Osteocyte (in vitro differentiated cells): ENCODE measurements at places on chromosomes 5 and 9. TPM values are rescaled to one million over a fixed set of nuclear protein-coding genes. Genes with fewer than 3 reads are reported as not detected.

Gene SHISAL2B
- not detected in 2 replicates for total RNA-seq

Gene TPM2
- total RNA-seq = 476 and 515 TPM in 2 replicates

Gene CDX1
- total RNA-seq = 0.71 and 1.0 TPM in 2 replicates

DNA sequence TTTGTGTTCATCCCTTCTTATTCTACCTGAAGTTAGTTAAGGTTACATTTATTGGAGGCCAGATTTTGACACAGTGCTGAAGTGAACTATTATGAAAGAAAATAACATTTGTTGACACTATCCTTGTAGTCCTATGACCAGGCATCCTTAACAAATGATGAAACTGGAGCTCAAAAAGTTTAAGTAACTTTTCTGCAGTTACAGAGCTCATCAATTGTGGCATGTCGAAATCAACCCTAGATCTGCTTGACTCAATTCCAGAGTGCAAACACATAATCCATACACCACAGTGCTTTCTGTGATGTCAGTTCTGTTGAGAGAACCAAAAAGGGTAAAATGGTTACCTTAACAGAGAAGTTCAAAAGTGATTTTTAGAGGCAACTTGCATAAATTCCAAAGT lies 28.6 kb downstream of the KCNN2 start:
- DNase-seq = no peak
- H3K27ac ChIP-seq = no peak overlapping the region
- H3K4me1 ChIP-seq = peaks cover 2% of the 10 kb centered on the region
- H3K27me3 ChIP-seq = peaks cover 2% of the 10 kb centered on the region
- H3K4me3 ChIP-seq = no peak overlapping the region

- peaks cover 41% of the 10 kb centered on the region for H3K27me3 ChIP-seq
- H3K27ac ChIP-seq = no peak overlapping the region
- H3K36me3 ChIP-seq = peaks cover 2% of the 10 kb centered on the region
- peaks cover 9% of the 10 kb centered on the region for H3K4me1 ChIP-seq
Measured at GRCh38 chr5:51373880-51374523, 9.2 kb upstream of the ISL1 start.

Gene PITX1
- 0.13 TPM in 1 of 2 replicates, not detected in the other for total RNA-seq

- no peak for DNase-seq
- H3K36me3 ChIP-seq = no peaks in the 10 kb centered on the region
- H3K27ac ChIP-seq = no peak overlapping the region
Measured at GRCh38 chr5:134100283-134101091, 14.0 kb upstream of the TCF7 start.

Gene GAS1
- 304 and 307 TPM in 2 replicates for total RNA-seq

Gene BHMT2
- total RNA-seq = not detected in 2 replicates

DNA sequence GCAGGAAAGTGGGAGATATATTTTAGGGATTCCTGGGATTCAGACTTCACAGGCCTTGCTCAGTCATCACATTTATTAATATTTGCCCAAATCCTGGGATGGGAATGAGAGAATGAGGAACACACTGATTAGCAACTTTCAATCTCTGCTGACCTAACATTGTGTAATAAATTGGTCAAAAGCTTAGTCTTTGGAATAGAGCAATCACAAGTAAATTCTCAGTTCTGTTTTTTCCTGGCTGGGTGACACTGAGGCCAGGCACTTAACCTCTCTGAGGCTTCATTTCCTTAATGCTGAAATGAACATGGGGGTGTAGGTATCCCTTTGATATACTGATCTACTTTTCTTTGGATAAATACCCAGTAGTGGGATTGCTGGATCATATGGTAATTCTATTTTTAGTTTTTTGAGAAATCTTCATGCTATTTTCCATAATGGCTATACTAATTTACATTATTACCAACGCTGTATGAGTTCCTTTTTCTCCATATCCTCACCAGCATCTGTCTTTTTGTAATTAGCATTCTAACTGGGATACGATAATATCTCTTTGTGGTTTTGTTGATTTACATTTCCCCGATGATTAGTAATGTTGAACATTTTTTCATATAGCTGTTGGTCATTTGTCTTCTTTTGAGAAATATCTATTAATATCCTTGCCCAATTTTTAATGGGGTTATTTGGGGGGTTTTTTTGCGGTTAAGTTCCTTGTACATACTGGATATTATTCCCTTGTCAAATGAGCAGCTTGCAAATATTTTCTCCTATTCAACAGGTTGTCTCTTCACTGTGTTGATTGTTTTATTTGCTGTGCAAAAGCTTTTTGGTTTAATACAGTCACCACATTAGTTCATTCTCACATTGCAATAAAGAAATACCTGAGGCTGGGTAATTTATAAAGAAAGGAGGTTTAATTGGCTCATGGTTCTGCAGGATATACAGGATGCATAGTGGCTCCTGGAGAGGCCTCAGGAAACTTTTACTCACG lies 36.8 kb upstream of the NIPBL start:
- no peak overlapping the region for H3K27ac ChIP-seq
- DNase-seq = no peak
- H3K27me3 ChIP-seq = peaks cover 53% of the 10 kb centered on the region
- no peaks in the 10 kb centered on the region for H3K36me3 ChIP-seq

Gene CHD1
- 28.3 and 32.6 TPM in 2 replicates for total RNA-seq

- no peak for DNase-seq
- no peaks in the 10 kb centered on the region for H3K4me1 ChIP-seq
- H3K27me3 ChIP-seq = no peaks in the 10 kb centered on the region
- H3K4me3 ChIP-seq = no peak overlapping the region
- no peaks in the 10 kb centered on the region for H3K36me3 ChIP-seq
- no peak overlapping the region for H3K27ac ChIP-seq
Measured at GRCh38 chr9:89470224-89470839, 27.6 kb downstream of the SEMA4D start.

DNA sequence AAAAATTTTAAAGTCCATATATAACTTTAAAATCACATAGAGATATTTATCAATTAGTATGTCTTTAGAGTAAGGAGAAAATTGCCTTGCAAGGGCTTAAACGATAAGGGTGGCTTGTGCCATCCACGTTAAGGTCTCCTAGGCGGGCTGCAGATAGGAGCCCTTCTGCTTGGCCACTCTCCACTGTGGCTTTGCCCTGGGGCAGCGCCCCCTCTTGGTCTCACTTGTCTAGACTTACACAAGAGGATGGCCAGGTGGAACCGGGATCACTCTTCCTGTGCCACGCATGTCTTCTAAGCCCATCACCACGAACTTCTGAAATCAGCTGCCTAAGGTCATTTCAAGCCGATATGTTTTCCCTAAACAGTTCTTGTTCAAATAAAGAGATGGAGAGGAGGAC lies 2.9 kb downstream of the FPGS start:
- H3K27ac ChIP-seq = no peak overlapping the region
- peaks cover 13% of the 10 kb centered on the region for H3K36me3 ChIP-seq
- H3K4me1 ChIP-seq = peaks cover 28% of the 10 kb centered on the region
- no peak overlapping the region for H3K4me3 ChIP-seq
- no peaks in the 10 kb centered on the region for H3K27me3 ChIP-seq

DNA sequence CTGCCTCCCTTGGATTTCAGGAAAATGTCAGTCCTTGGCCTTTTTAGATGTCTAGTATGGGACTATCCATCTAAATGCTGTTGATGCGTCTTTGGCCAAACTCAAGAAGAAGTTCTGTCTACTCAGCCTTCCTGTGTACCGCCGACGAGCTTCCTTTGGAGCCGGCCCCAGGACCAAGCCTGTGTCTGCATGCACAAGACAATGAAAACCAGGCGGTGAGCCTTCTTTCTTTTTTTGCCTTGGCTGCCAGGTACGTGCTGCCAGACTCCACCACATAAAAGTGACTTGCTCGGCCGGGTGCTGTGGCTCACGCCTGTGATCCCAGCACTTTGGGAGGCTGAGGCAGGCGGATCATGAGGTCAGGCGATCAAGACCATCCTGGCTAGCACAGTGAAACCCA lies 6.0 kb upstream of the NEURL1B start:
- H3K4me1 ChIP-seq = peaks cover 2% of the 10 kb centered on the region
- no peak for DNase-seq
- H3K36me3 ChIP-seq = no peaks in the 10 kb centered on the region
- H3K27ac ChIP-seq = no peak overlapping the region

GRCh38 chr9:108057421-108058134 lies 568.0 kb upstream of the KLF4 start:
- DNase-seq = no peak
- peaks cover 47% of the 10 kb centered on the region for H3K4me1 ChIP-seq
- H3K27ac ChIP-seq = peak overlapping the region; percentile 33
- H3K27me3 ChIP-seq = no peaks in the 10 kb centered on the region

- H3K4me3 ChIP-seq = no peak overlapping the region
- no peaks in the 10 kb centered on the region for H3K36me3 ChIP-seq
- peaks cover 68% of the 10 kb centered on the region for H3K27me3 ChIP-seq
- no peaks in the 10 kb centered on the region for H3K4me1 ChIP-seq
Measured at GRCh38 chr9:113785334-113785733, 90.8 kb upstream of the ZNF618 start.

- no peaks in the 10 kb centered on the region for H3K4me1 ChIP-seq
- H3K27ac ChIP-seq = no peak overlapping the region
- no peak for DNase-seq
- H3K4me3 ChIP-seq = no peak overlapping the region
Measured at GRCh38 chr9:134839455-134840125, 41.0 kb upstream of the FCN2 start.

GRCh38 chr5:122501089-122501435 lies 189.0 kb downstream of the SNCAIP start:
- peaks cover 12% of the 10 kb centered on the region for H3K27me3 ChIP-seq
- peak overlapping the region; percentile 89 for H3K27ac ChIP-seq
- no peak for DNase-seq
- peaks cover 26% of the 10 kb centered on the region for H3K4me1 ChIP-seq
- H3K4me3 ChIP-seq = peak overlapping the region; percentile 67

DNA sequence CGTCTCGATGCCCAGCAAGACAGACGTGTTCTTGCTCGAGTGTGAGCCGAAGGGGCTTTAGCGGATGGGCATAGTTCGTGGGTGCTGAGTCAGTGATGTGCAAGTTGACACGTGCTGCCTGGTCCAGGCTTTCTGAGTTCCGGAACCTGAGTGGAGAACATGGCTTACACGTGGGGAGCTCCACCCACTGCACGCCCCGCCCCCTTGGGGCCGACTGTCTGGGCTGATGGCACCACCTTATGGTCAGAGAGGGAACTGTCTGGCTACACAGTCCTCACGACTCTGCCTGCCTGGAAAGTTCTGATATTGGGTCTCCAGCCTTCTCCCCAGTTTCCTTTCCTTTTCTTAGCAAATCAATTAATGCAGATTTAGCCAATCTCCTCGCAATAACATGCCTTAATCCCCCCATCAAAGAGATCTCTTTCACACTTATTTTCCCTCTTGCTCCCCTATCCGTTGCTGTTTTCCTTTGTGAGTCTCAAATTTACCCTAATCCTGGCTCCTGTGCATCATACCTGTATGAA lies 3.8 kb upstream of the STC2 start:
- peak overlapping the region; percentile 89 for H3K27ac ChIP-seq
- H3K27me3 ChIP-seq = no peaks in the 10 kb centered on the region
- H3K36me3 ChIP-seq = peaks cover 6% of the 10 kb centered on the region

- H3K27ac ChIP-seq = peak overlapping the region; percentile 38
- no peak for DNase-seq
- H3K36me3 ChIP-seq = no peaks in the 10 kb centered on the region
Measured at GRCh38 chr9:137412431-137412830, 10.5 kb downstream of the EXD3 start.

GRCh38 chr9:84137968-84138367 lies 157.4 kb downstream of the RMI1 start:
- H3K4me3 ChIP-seq = no peak overlapping the region
- no peak for DNase-seq
- peaks cover 24% of the 10 kb centered on the region for H3K4me1 ChIP-seq
- H3K27ac ChIP-seq = no peak overlapping the region
- H3K27me3 ChIP-seq = peaks cover 57% of the 10 kb centered on the region

Gene NME5
- total RNA-seq = 1.7 and 2.4 TPM in 2 replicates

Gene FAM153A
- not detected in 2 replicates for total RNA-seq

Gene GDF9
- 0.30 and 0.50 TPM in 2 replicates for total RNA-seq

DNA sequence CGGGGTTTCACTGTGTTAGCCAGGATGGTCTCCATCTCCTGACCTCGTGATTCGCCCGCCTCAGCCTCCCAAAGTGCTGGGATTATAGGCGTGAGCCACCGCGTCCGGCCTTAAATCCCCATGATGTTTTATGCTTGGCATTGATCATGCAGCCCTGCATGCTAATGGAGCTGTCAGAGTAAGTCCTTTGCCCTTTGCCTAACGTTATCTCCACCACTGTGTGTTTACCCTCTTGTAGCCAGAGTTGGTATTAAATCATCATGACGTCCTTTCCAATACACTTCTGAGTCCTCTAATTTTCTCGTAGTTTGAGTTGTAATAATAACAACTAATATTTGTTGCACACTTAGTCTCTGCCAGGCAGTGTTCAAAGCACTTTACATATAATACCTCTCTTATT lies 57.2 kb upstream of the ZFAND5 start:
- no peak overlapping the region for H3K4me3 ChIP-seq
- no peaks in the 10 kb centered on the region for H3K27me3 ChIP-seq
- no peak for DNase-seq
- H3K36me3 ChIP-seq = no peaks in the 10 kb centered on the region
- no peak overlapping the region for H3K27ac ChIP-seq
- no peaks in the 10 kb centered on the region for H3K4me1 ChIP-seq

GRCh38 chr5:84016085-84016484 lies 295.4 kb upstream of the HAPLN1 start:
- no peak overlapping the region for H3K4me3 ChIP-seq
- H3K27ac ChIP-seq = peak overlapping the region; percentile 66
- peaks cover 5% of the 10 kb centered on the region for H3K36me3 ChIP-seq
- no peak for DNase-seq
- no peaks in the 10 kb centered on the region for H3K27me3 ChIP-seq
- peaks cover 44% of the 10 kb centered on the region for H3K4me1 ChIP-seq

DNA sequence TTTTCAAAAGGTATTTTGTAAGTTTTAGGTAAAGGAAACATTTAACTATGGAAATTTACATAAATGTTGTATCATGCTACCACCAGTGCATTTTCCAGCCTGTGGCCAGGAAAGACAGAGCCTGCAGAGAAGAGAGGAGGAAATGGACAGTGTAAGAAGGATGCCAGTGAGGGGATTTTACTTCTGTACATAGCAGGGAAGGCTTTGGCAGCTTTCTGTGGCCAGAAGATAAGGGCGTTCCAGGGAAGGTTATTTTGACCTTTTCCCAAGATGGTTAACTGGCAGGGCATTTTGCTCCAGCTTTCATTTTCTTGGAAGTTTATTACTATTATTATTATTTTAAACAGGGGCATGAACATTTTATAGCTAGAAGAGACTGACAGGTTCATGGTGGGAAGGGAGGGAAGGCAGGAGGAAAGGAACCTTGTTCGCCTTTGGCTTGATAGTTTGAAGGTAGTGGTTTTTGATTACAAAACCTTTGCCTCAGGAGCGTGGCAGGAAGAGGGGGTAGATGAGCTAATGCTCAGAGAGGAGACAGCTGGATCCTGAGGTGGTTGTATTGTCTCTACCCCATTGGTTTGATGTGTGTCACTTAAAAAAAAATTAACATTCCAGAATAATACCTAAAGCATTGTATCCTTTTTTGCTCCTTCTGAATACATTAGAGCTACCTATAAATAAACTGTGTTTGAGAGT lies 4.1 kb downstream of the ISOC1 start:
- no peak for DNase-seq
- peaks cover 12% of the 10 kb centered on the region for H3K4me1 ChIP-seq
- no peaks in the 10 kb centered on the region for H3K36me3 ChIP-seq
- no peaks in the 10 kb centered on the region for H3K27me3 ChIP-seq

GRCh38 chr5:15117688-15118087 lies 246.1 kb upstream of the ANKH start:
- H3K27ac ChIP-seq = no peak overlapping the region
- H3K4me3 ChIP-seq = no peak overlapping the region

Gene C1QTNF2
- 0.16 and 0.19 TPM in 2 replicates for total RNA-seq
